ENCODE measurements at places on chromosomes 16 and 17. TPM values are rescaled to one million over a fixed set of nuclear protein-coding genes. Genes with fewer than 3 reads are reported as not detected.

DNA sequence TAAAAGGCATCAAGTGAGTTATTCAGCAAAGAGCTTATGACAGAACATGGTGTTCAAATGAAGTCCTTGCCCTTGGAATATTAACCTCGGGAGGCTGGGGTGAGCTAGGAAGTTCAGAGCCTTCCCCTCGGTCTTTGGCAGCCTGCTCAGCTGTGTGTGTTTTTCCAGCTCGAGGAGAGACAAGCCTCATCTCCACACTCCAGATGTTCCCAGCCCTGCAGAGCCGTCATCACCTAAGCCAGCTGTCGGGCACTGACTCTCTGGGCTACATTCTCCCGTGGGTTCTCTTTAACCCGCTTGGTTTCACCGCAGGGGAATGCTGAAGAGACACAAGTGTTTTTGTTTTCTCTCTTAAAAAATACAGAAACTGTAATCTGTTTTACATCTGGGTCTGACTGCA lies 47.1 kb downstream of the IRX3 start:
- peaks cover 3% of the 10 kb centered on the region for H3K4me1 ChIP-seq
- no peaks in the 10 kb centered on the region for H3K36me3 ChIP-seq
- H3K27me3 ChIP-seq: no peaks in the 10 kb centered on the region
- DNase-seq: no peak
- H3K4me3 ChIP-seq: no peak overlapping the region

- H3K4me3 ChIP-seq: no peak overlapping the region
- peak overlapping the region; percentile 45 for H3K27ac ChIP-seq
- no peaks in the 10 kb centered on the region for H3K27me3 ChIP-seq
- peaks cover 12% of the 10 kb centered on the region for H3K4me1 ChIP-seq
- DNase-seq: no peak
Measured at GRCh38 chr17:69445132-69445531, 30.6 kb downstream of the MAP2K6 start.

GRCh38 chr16:55331648-55332185 lies 7.7 kb downstream of the IRX6 start:
- H3K27ac ChIP-seq: no peak overlapping the region
- H3K4me1 ChIP-seq: no peaks in the 10 kb centered on the region
- H3K27me3 ChIP-seq: peaks cover 39% of the 10 kb centered on the region

- H3K27ac ChIP-seq: no peak overlapping the region
- H3K4me3 ChIP-seq: no peak overlapping the region
- no peaks in the 10 kb centered on the region for H3K36me3 ChIP-seq
- no peaks in the 10 kb centered on the region for H3K4me1 ChIP-seq
Measured at GRCh38 chr17:6701719-6702118, 11.4 kb downstream of the SLC13A5 start.

GRCh38 chr16:68403177-68403576 lies 45.1 kb downstream of the SMPD3 start:
- no peak overlapping the region for H3K27ac ChIP-seq
- H3K36me3 ChIP-seq: no peaks in the 10 kb centered on the region
- H3K4me3 ChIP-seq: no peak overlapping the region
- no peak for DNase-seq
- H3K27me3 ChIP-seq: no peaks in the 10 kb centered on the region
- no peaks in the 10 kb centered on the region for H3K4me1 ChIP-seq

- no peak for DNase-seq
- H3K4me1 ChIP-seq: peaks cover 35% of the 10 kb centered on the region
- no peak overlapping the region for H3K27ac ChIP-seq
- H3K36me3 ChIP-seq: peaks cover 37% of the 10 kb centered on the region
Measured at GRCh38 chr17:44093231-44093900, 22.8 kb downstream of the G6PC3 start.

- H3K4me1 ChIP-seq: peaks cover 3% of the 10 kb centered on the region
- no peak for DNase-seq
- H3K36me3 ChIP-seq: no peaks in the 10 kb centered on the region
- H3K27ac ChIP-seq: no peak overlapping the region
- H3K27me3 ChIP-seq: no peaks in the 10 kb centered on the region
- no peak overlapping the region for H3K4me3 ChIP-seq
Measured at GRCh38 chr16:48523415-48524204, 86.4 kb downstream of the N4BP1 start.

- no peak overlapping the region for H3K4me3 ChIP-seq
- DNase-seq: no peak
- H3K4me1 ChIP-seq: no peaks in the 10 kb centered on the region
Measured at GRCh38 chr17:35641032-35641431, 53.9 kb downstream of the AP2B1 start.

- no peaks in the 10 kb centered on the region for H3K4me1 ChIP-seq
- no peak overlapping the region for H3K4me3 ChIP-seq
- no peaks in the 10 kb centered on the region for H3K36me3 ChIP-seq
- H3K27ac ChIP-seq: no peak overlapping the region
Measured at GRCh38 chr17:6231465-6231864, 161.3 kb downstream of the WSCD1 start.

Gene ACSM3
- polyA plus RNA-seq: 1.6 TPM

Gene CSH1
- polyA plus RNA-seq: not detected

Gene IGSF6
- polyA plus RNA-seq: 84.7 TPM

Gene SLC38A8
- not detected for polyA plus RNA-seq

Gene SPNS2
- polyA plus RNA-seq: 0.23 TPM

Gene ATP2A3
- 6.9 TPM for polyA plus RNA-seq

Gene MYL4
- polyA plus RNA-seq: not detected

Gene PABPN1L
- polyA plus RNA-seq: not detected

All from CD14-positive monocyte (primary cell).